Stimulated activated CD8-positive, alpha-beta memory T cell treated with anti-CD3 and anti-CD28 coated beads, Interleukin-7, amount 100 ng/mL, for 24 hours (primary cell): ENCODE measurements at places on chromosomes 7 and 10.

DNA sequence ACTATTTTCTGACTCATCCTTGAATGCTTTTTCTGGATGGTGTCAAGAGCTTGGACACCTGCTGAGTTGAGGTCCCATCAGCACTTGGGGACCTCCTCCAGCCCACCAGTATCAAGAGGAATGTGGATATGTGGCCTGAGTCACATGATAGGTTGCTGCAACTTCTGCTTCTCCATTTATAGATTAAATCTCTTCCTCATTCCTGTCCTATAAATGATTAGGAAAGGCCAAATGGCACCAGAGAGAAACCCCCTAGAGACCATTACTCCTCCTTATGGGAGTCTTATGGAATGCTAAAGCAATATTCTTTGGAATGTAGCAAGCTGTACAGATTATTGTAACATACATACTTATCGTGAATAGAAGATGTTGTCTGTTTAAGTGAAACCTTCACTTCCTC lies 85.6 kb downstream of the NEUROD6 start:
- no peak for DNase-seq

- DNase-seq = no peak
Observed at GRCh38 chr7:28993371-28993770, 35.2 kb upstream of the TRIL start.

DNA sequence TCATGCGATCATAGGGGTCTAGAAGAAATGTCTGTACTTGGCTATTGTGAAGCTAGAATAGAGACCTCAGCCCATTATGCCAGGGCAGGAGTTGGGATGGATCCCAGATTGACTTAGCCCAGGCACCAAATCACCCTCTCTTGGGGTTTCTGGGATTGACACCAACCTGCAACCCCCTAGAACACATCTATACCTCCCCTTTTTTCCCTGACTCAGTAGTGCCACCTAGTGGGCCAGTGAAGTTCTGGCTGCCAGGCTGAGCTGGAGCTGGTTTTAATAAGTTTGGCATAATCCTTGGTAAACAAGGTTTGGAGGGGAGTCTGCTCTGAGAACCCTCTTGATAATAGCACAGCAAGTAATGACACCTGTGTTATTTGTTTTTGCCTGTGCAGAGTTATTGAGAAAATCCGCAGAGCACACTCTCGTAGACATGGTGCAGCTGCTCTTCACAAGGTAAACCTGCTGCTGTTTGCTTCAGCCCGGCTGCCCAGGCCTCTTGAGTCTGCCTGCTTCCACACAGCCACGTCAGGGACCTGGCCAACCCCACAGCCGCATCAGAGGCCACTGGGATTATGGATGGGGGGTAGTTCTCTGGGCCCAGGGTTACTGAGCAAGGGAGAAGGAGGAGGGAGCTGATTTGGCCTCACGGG lies 43.3 kb upstream of the NFKB2 start:
- DNase-seq = peak; percentile 46

- no peak for DNase-seq
Observed at GRCh38 chr10:14365266-14365665, 34.5 kb upstream of the FRMD4A start.

GRCh38 chr7:7789551-7789988 lies 71.2 kb upstream of the RPA3 start:
- no peak for DNase-seq

DNA sequence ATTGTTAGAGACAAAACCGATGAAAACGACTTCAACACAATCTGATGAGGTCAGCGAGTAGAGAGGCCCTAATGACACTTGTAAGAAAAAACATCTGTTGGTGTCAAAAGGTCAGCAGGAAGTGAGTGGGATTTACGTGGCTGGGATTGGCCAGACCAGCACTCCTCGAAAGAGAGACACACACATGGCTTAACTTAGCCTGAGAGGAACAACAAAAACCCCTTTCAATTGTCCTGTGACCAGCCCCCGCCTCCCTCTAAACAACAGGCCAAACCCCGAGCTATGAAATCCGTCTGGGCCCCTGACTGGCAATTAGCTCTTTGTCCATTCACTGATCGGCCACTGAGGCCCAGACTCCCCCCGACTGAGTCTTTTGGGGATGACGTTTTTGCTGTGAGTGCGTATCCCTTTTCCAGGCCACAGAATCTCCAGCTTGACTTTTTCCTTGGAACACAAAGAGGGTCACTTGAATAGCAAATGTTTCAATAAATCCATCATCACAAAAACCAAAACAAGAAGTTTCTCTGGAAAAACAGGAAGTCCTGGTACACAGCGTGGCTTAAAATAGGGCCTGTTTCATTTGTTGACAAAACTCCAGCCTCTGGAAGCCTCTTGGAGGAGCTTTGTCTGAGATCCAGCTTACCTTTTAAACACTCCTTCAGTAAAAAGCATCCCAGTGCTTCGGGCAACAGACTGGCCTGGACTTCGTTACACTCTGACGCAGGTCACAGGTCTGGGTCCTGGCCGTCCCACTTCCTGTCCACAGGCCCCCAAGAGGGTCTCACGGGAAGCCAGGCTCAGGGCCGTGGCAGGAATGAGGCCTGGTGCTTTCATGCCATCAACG lies 103.0 kb downstream of the CTBP2 start:
- no peak for DNase-seq

- no peak for DNase-seq
Observed at GRCh38 chr7:157840914-157841772, 504.3 kb downstream of the DNAJB6 start.

- peak; percentile 79 for DNase-seq
Observed at GRCh38 chr7:99380823-99381663, 6.5 kb downstream of the ARPC1B start.

GRCh38 chr7:145082366-145083161 lies 246.7 kb upstream of the TPK1 start:
- DNase-seq = no peak

DNA sequence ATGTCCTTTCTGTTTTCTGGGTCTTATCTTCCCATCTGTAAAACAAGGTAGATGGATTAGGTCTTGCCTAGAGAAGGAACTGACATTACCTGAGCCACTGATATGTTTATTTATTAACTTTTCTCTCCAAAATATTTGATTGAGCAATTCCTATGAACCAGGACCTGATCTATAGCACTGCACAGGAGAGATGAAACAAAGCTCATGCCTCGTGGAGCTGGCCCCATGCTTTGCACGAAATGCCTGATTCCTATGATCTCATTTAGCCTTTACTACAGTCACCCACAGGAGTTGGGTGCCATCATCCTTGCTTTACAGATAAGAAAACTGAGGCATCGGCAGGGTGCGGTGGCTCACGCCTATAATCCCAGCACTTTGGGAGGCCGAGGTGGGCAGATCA lies 48.2 kb upstream of the ZMIZ1 start:
- DNase-seq = no peak

DNA sequence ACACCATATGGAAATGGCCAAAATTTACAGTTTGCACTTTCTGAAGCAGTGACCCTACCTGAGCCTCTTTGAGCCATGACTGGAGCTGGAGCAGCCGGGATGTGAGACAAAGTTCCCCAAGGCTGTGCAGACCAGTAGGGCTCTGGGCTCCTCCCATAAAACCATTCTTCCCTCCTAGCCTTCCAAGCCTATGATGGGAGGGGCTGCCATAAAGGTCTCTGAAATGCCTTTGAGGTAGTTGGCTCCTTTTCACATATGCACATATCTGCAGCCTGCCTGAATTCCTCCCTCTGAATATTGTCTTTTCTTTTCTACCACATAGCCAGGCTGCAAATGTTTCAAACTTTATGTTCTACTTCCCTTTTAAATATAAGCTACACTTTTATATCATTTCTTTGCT lies 516.6 kb upstream of the POM121L12 start:
- no peak for DNase-seq

DNA sequence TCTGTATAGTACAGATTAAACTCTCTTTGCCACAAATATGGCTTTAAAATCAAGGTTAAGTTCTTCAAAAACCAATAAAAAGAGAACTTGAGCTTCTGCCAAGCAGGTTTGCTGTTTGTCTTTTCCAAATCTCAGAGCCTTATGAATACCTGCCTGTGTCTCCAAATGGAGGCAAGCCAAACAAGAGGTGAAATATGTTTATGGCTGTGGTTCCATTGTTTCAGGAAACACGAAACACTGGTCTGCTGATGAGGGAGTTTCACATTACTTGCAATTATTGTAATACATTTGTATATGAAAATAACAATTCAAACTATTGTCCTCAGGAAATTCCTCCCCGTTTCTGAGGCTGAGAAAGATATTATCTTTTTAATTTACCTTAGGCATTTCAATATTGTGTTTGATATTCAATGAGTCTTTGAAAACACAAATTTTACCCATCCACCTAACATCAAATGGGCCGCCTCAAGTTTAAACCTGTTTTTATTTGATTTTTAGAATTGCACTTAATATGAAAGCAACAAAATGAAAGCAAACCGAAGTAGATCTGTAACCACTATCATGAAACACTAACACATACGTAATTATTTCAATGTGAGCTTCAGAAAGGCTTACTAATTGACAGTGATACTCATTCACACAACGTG lies 359.3 kb downstream of the HGF start:
- no peak for DNase-seq

DNA sequence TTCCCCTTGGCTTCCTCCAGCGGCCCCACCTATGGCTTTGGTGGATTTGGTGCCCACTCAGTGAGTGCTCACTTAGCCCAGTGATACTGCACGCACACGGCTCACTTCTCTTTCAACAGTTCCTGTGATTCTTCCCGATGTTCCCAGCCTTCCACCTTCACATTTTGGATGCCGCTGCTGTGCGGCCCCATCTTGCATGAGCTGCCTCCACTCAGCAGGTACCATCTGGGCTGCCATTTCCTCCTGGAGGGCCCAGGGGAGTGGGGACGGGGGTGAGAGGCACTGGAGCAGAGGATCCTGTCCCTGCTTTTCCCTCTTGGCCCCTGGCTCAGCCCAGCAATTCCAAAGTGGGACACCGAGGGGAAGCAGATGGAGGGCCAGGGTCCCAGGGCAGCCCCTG lies 323.3 kb upstream of the ZNF32 start:
- no peak for DNase-seq

DNA sequence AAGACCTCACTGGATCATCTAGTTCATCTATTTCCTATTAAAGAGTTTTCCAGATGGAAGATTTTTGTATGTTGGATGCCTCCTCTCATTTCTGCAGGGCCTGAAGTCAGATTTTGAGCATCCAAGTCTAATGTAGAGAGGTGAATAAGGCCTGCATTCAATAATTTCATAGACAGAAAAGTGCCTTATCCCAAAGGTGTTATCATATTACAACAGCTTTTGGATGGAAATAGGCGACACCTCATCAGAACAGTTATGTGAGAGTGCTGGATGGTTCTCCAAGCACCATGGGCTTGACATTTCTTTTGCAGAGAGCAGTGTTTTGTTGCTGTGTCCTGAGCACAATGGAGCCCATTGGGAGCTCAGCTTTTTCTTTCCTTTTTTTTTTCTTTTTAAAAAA lies 162.4 kb upstream of the MEOX2 start:
- DNase-seq = no peak

- no peak for DNase-seq
Observed at GRCh38 chr7:21753071-21753470, 192.6 kb downstream of the CDCA7L start.

DNA sequence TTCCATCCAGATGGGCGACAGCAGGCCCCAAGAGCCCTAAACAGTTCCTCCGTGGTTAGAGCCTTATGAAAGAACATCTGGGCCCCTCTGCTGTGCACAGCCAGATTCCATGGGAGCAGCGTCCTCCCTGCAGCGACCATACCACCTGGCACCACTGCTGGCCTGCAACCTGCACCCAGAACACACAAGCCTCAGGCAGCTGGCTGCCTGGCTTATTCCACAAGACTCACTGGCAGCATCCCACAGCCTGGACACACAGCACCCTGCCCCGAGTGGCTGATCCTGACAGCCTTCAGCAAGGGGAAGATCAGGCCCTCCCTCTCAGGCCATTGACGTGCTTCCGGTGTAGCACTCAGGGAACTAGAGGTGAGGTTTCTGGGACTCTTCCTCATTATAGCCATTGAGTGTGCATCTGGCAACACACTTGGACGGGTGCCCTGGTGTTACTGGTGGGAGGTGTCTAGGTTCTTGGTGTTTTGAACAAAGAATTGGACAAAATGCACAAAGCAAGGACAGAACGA lies 33.7 kb upstream of the ERCC6 start:
- DNase-seq = no peak

GRCh38 chr10:125523347-125523746 lies 159.6 kb downstream of the TEX36 start:
- no peak for DNase-seq

DNA sequence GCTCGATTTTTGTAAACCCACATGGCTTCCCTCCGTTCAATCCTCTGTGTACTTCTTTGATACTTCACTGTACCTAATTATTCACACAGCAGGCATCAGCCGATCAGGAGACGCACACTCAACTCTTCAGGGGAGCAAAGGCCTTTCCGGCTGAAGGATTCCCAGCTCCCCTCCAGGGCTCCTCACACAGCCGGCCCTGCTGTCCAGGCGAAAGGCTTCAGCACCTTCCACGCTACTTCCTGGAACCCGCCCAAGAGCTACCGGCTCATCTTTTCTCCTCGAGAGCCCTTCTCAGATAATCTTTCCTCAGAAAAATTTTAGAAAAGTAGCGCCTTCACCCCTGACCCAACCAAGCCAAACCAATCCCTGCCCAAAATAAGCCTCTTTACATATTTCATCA lies 270.4 kb downstream of the ZMYND11 start:
- no peak for DNase-seq

- no peak for DNase-seq
Observed at GRCh38 chr7:87735360-87735759, 107.2 kb downstream of the RUNDC3B start.

DNA sequence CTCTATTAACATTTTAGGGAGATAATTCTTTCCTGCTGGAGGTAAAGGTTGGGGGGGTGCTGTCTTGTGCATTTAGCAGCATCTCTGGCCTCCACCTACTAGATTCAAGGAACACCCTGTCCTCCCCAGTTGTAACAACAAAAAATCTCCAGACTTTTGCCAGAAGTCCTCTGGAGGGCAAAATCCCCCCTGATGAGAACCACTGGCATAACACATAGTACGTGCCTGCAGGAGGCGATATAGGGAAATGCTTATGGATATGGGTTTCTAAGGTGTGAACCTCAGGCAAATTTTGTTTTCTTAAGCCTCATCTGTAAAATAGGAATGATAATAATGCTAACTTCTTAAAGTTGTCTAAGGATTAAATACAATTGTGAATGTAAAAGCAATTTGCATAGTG lies 2.9 kb upstream of the OSBPL3 start:
- DNase-seq = no peak

DNA sequence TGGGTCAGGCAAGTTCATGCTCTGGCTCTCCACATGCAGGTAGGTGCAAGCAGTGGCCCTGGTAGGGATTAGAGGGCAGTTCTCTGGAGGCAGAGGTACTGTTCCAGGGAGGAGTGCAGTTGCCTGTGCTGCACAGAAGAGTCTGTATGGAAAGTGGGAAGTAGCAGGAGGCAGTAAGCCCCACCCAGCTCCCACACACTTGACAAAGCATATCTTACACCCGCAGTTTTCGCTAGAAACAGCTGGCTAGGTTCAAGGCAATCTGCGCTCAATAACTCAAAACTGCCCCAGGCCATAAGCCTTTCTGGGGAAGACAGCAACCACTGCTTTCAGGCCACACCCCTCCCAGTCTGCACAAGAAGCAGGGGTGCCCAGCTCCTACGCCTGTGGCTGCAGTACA lies 33.1 kb upstream of the ARMC3 start:
- DNase-seq = no peak
